ENCODE measurements at places on chromosomes 7 and 10.

DNA sequence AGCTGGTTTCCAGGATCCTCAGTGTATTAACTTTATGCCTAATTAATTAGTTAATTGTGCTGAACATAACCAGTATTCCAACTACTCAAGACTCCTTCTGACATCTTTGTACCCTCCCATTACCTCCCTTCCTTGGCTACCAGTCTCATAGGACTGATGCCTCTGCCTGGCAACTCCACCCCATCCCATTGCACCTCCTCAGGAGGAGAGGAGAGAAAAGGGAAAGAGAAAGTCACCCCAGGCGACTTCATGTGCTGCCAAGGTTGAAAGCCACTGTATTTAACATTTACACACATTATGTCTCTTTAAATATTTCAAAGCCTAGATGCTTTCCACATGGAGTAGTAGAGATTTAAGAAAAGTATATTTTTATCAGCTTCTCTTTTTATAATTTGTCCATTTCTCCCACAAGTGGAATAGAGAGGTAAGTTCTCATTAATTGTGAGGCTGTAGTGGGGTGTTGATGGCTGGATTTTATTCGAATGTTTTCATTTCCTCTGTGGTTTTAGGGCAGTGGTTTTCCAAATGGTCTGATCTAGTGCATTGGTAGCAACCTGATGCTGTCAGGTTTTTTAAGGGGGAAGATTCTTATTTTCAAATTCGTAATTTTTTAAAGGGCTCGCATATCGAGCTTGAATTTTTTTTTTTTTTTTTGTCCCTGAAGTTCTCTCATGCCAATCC, 148.0 kb downstream of the BICC1 start:
- DNase-seq: no peak

- DNase-seq: no peak
Measured at GRCh38 chr7:69047151-69047754, 551.0 kb upstream of the AUTS2 start.

GRCh38 chr10:95655571-95656290, 780 bp downstream of the ALDH18A1 start:
- DNase-seq: no peak

- DNase-seq: no peak
Measured at GRCh38 chr10:1034758-1035157, 9.1 kb upstream of the IDI2 start.

DNA sequence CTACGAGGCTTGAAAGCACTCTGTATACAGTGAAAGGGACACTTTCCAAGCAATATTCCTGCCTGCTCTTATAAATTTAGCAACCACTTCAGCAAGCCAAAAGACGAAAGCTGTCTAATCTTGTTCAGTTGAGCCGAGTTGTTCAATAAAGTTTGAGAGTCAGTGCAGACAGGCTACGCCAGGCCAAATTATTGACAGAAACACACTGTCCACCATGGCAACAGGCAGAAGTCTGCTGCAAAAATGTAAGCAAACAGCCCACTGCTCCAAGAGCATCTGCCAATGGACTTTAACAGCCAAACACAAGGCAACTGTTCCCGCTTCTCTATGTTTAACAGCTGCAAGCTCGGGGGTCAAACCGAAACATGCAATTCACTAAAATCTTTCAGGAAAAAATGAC, 85.7 kb downstream of the GLI3 start:
- DNase-seq: no peak

DNA sequence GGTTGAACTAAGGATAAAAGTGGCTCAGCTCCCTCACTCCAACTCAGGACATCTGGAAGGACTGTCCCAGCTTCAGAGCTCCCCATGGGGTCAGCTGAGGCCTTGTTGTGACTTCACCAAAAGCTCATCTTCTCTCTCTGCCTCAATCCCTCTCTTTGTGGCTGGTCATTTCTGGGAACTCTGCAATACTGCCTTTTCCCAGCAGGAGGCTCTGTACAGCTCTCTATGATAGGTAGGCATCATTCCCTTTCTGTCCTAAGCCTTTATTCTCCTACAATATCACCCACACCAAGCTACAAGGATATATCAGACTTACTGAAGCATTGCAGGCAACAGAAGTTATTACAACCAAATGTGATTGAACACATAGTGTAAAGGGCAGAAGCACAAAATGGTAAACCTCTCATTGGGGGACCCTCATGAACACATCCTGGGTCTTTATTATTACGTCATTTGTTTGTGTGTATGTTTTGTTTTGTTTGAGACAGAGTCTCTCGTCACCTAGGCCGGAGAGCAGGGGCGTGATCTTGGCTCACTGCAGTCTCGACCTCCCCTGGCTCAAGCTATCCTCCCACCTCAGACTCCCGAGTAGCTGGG, 36.7 kb upstream of the PRPS1L1 start:
- DNase-seq: no peak

DNA sequence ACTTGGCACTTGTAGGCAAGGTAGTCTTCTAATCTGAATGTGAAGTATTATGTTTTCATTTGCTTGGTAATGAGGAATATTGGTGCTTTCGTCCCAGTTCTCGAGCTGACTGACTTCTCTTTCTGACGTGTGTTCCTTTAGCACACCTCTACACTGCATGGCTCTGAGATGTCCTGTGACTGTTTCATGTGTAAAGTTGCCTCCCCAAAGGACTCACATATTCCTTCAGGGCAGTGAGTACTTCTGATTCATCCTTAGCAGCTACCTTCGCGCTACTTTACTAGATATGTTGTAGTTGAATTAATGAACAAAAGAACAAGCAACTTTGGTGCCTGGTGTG, 113.7 kb downstream of the EGFR start:
- DNase-seq: no peak

GRCh38 chr10:6108631-6109443, 20.0 kb downstream of the RBM17 start:
- no peak for DNase-seq

DNA sequence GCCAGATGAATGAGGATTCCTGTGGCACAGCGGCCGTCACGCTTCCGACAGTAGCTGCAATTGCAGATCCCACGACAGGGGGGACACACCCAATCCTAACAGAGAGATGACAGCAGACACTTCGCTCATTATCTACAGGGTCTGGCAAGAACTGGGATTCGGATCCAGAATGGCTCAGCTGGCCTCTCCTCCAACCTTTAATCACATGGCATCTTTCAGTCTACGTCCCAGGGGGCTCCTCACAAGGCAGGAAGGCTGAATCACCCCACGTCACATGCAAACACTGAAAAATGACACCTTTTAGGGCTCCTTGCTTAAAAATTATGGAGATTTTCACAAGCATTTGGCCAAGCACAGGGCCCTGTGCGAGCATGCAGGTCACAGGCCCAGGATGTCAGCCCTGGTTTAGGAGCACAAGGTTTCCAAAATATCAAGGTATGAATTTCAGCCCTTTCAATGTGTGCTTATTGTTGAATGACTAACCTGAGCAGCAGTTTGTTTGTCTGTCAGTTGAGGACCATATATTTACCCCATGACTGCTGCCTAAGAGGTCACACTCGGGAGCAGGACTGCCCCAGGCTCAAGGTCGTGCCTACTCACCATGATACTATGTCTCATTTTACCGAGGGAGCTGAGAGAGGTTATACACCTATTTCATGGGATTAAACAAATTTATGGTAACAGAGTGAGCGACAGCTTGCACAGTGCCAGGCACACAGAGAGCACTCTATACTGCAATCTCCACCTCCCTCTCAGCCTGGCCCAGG, 42.5 kb downstream of the CDCA7L start:
- no peak for DNase-seq

DNA sequence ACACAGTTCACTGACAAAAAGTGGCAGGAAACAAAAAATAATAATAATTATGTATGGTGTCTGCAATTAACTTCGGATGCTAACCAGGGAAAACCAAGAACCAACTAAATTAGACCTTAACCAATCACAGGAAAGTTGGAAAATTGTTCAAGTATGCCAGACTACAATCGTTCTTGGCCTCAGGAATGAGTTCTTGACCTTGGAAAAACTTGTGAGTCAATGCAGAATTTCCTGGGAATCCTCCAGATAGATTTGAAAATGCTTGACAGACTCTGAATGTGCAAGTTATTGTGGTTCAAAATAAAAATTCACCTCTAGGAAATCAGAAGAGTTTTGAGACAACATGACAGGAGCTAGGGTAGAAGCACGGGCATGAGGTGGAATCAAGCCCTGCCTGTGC, 171.5 kb downstream of the C7orf25 start:
- DNase-seq: no peak

GRCh38 chr10:1379601-1380000, 323.4 kb downstream of the WDR37 start:
- DNase-seq: no peak

- no peak for DNase-seq
Measured at GRCh38 chr10:70812814-70813213, 2.9 kb upstream of the SGPL1 start.

- peak; percentile 11 for DNase-seq
Measured at GRCh38 chr10:48289501-48290238, 15.2 kb upstream of the FRMPD2 start.

All from effector CD8-positive, alpha-beta T cell (primary cell).